ENCODE measurements at places on chromosomes 1 and 21.

- no peak for DNase-seq
Observed at GRCh38 chr1:2460996-2461751, 14.9 kb upstream of the PLCH2 start.

GRCh38 chr1:48164571-48164970 lies 57.9 kb upstream of the SLC5A9 start:
- no peak for DNase-seq

DNA sequence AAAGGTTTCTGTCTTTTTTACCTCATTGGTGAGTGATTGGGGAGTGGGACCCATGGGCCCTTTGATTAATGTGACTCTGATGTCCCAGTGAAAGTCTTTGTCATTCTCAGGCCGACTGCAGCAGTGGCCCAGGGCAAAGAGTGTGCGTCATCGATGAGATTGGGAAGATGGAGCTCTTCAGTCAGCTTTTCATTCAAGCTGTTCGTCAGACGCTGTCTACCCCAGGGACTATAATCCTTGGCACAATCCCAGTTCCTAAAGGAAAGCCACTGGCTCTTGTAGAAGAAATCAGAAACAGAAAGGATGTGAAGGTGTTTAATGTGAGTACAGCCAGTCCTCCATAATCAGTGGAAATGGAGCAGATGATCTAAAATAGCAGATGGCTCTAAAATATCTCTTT lies 19.4 kb downstream of the NTPCR start:
- no peak for DNase-seq

- no peak for DNase-seq
Observed at GRCh38 chr1:154141240-154141639, 13.6 kb downstream of the NUP210L start.

GRCh38 chr1:23522244-23522982 lies 8.6 kb downstream of the E2F2 start:
- no peak for DNase-seq

DNA sequence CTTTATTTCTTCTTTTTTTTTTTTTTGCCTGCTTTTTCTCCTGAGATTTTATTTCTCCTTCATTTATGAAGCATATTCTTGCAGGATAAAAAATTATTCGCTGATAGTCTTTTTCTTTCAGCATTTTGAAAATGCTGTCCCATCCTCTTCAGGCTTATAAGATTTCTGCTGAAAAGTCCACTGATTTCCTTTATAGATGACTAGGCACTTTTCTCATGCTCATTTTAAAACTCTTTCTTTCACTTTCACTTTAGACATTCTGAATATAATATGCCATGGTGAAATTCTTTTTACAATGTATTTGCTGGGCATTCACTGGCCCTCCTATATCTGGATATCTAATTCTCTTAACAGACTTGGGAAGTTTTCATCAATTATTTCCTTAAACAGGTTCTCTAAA lies 25.5 kb upstream of the GTF2B start:
- DNase-seq = no peak

DNA sequence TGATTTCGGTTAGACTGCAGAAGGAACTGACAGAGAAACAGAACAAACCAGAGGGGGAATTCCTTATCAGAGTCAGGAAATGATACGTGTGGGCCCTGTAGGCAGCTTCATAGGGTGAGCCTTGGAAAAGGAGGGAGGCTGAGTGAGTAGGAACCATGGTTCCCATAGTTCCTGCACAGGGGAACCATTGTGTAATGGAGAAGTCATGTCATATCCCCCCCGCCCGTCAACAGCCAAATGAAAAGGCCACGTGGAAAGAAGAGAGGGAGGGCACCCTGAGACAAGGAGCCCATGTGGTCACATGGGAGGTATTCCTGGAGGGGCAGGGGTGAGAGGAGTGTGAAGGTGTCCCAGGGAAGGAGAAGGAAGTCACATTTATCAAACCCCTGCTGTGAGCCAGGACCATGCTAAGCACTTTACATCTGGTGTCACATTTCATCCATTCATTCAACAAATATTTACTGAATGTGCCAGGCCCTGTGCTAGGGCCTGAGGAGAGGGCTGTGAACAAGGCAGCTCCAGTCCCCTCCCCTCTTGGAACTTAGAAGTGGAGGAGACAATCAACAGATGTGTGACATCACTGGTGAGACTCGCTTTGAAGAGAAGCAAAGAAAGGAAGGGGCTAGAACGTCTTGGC lies 15.7 kb upstream of the FGR start:
- no peak for DNase-seq

GRCh38 chr1:244751271-244751895 lies 84.1 kb upstream of the COX20 start:
- no peak for DNase-seq

DNA sequence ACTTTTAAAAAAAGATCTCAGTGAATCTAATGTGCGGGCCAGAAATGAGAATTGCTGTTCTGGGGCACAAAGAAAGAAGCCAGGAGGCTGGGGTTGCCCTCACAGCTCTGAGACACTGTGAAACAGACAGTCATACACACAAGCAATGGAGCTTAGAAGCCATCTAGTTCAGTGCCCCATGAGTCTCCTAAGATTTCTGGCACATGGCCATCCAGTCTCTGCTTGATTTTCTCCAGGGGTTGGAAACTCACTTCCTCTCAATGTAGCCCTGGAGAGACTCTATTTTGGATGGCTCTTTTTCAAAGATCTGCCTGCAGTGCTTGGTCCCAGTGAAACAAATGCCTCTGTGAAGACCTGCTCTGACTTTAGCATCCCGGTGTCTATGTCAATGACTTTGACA lies 38.6 kb downstream of the KCNN3 start:
- no peak for DNase-seq

- no peak for DNase-seq
Observed at GRCh38 chr1:205158048-205158616, 36.4 kb upstream of the RBBP5 start.

- DNase-seq = no peak
Observed at GRCh38 chr1:107405236-107405635, 264.4 kb downstream of the NTNG1 start.

- no peak for DNase-seq
Observed at GRCh38 chr1:208269338-208269666, 25.1 kb upstream of the PLXNA2 start.

DNA sequence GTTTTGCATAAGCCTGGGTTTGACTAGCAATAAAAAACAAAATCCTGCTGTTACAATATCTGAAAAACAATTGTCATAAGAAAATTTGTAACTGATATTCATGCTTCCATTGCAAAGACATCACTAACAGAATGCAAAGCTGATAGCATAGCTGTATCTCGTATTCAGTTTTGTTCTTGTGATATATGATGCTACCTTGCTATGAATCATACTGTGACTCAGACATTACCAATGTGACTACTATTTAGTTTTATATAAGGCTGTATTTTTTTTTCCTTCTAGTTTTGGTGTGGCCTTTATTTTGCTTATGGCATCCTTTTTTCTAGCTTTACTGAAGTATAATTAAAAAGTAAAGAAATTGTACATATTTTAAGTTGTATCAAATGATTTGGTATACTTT lies 1381.8 kb downstream of the MRPL39 start:
- DNase-seq = no peak

DNA sequence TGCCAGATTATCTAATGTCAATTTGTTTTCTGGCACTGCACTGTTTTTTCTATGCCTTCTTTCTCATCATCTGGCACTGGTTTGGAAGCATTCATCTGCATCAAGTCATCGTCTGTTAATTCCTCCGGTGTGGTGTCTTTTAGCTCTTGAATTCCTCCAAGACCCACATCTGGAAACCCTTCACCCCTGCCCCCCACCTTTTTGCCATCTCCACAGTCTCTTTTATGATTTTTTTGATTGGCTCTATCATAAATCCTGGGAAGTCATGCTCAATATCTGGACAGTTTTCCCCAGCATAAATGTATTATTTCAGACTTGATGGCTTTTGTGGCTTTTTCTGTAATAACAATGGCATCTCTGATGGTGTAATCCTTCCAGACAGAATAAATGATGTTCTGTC lies 10.4 kb upstream of the KCNK1 start:
- no peak for DNase-seq

- DNase-seq = no peak
Observed at GRCh38 chr1:115556236-115556635, 85.5 kb upstream of the VANGL1 start.

GRCh38 chr1:116268211-116268610 lies 104.8 kb upstream of the ATP1A1 start:
- peak; percentile 19 for DNase-seq

GRCh38 chr1:156492591-156493080 lies 7.9 kb downstream of the MEF2D start:
- DNase-seq = no peak

- DNase-seq = no peak
Observed at GRCh38 chr1:69103705-69104385, 463.9 kb upstream of the LRRC7 start.

Measured in NCI-H1105 (cell line).